ENCODE measurements at places on chromosomes 1 and 21.

GRCh38 chr21:42533306-42533962 is 19.8 kb downstream of the SLC37A1 start:
- DNase-seq: no peak

- DNase-seq: no peak
Observed at GRCh38 chr1:218828125-218828650, 345.5 kb upstream of the LYPLAL1 start.

- DNase-seq: no peak
Observed at GRCh38 chr1:45510972-45511527, 10.6 kb downstream of the PRDX1 start.

- no peak for DNase-seq
Observed at GRCh38 chr1:231580874-231581273, 45.7 kb upstream of the DISC1 start.

GRCh38 chr1:244324176-244324883 is 127.4 kb downstream of the ADSS2 start:
- DNase-seq: no peak

- DNase-seq: no peak
Observed at GRCh38 chr1:31781138-31781755, 17.1 kb upstream of the ADGRB2 start.

- DNase-seq: no peak
Observed at GRCh38 chr1:228937851-228938536, 202.7 kb downstream of the RHOU start.

- no peak for DNase-seq
Observed at GRCh38 chr1:244393604-244394176, 58.0 kb downstream of the ADSS2 start.

DNA sequence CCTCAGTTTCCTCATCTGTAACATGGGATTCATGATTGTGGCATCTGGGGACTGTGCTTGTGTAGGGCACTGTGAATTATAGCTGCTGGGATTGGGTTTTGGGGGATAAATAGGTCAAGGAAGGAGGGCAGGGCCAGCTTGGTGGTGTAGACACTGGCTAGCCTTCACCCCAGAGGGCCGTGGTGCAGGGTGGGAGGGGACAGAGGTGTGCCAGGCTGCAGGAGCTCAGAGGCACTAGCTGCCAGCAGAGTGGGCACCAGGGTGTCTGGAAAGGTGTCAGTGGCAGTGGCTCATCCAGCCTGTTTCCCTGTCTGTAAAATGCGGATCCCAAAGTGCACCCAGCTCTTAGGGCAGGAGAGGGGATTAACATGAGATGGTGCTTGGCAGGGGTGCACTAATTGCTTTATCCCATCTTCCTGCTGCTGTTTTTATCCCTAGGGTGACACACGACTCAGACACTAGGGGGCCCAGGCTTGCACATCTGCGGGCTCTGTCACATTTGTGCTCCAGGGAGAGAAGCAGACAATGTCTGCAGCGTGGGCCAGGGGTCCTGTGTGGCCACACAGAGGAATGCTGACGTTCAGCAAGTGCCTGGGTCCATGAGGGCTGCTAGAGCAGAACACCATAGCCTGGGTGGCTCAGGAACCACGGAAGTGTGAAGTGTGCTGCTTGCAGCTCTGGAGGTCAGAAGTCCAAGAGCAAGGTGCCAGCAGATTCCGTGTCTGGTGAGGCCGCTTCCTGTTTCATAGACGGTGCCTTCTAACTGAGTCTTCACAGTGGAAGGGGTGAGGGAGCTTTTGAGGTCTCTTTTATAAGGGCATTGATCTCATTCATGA is 19.3 kb downstream of the OBSCN start:
- DNase-seq: no peak

Measured in DND-41 (cell line).